ENCODE measurements at places on chromosomes 1 and 21.

DNA sequence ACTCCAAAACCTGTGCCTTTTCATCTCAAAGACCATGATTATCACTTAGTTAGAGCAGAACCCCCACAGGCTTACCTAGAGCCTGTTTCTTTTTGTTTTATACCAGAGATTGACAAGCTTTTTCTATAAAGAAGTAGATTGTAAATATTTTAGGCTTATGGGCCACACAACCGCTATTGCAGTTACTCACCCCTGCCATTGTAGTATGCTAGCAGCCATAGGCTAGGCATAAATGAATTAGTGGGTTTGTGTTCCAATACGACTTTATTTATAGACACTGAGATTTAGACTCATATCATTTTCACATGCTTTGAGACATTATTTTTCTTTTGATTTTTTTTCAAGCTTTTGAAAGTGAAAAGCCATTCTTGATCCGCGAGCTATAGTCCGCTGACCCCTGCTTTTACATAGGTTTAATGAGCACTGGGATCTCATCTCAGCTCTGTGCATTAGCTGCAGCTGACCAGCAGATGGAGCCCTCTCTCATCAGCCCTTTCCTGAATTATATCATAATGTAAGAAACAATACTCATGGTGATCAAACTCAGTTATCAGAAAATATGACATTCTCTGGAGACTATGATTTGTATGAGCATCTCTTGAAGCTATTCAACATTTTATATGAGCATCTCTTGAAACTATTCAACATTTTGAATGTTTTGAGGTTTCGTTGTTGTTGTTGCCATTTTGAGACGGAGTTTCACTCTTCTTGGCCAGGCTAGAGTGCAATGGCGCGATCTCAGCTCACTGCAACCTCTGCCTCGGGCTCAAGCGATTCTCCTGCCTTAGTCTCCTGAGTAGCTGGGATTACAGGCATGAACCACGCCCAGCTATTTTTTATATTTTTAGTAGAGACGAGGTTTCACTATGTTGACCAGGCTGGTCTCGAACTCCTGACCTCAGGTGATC, 111.9 kb upstream of the L1TD1 start:
- peak; percentile 11 for DNase-seq

- DNase-seq = no peak
Measured at GRCh38 chr1:19461220-19461554, 24.2 kb downstream of the CAPZB start.

DNA sequence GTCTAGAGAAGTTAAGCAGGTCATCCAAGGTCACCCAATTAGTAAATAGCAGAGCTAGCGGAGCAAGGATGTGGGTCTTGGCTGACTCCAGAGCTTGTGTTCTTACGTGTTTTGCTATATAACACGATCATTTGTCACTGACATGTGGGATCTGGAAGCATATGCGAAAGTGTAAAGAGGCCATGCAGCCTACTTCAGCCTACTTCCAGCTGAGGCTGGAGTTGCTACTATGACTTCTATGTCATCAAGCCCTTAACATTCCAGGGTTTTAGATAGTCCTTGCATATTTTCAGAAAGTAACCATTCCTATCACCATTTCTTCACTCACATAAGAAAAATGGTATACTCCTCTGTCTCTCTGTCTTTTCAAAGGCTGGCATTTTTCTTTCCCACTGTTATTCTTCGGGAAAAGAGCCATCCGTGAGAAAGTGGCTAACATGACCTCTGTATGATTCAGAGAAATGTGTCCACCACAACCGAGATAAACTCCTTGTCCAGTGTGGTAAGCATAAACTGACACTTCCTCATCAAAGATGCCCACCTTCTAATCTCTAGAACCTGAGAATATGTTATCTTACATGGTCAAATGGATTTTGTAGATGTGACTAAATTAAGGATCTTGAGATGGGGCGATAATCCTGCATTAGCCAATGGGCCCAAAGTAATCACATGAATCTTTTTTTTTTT, 24.0 kb upstream of the ABL2 start:
- no peak for DNase-seq

DNA sequence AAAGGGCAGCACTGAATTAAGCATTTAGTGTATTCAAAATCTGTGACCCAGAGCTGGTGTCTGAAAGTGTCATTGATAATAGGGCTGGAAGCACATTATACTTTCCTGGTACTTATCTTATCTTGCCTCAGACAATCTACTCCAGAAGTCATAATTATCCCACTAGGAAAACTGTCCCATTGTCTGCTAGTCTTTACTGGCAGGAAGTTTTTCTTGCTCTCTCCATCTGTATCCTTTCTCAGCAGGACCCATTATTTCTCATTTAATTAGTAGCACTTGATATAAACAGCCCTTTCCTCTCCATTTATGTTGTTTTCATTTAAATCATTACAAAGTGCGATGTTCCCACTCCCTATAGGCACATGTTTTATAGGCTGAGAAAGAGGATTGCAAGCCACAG, 36.5 kb upstream of the BARHL2 start:
- DNase-seq = no peak

DNA sequence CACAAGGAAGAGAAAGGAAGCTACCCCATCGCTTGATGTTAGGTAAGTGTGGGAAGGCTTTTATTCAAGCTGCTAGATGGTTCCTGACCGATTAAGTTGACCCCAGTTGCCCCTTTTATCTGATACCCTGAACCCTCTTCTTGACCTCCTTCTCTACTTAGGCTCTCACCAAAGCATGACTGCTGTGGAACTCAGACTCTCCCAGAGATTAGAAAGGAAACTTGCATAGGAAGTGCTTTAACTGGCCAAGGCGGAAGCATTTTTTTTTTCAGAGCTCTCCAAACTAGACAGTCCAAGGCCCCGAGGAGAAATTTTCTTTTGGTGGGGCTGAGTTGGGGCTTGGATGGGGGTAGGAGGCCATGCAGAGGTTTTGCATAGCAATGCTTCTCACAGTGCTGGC, 101.3 kb upstream of the USP24 start:
- DNase-seq = no peak

Measured in T-helper 1 cell (primary cell).